ENCODE measurements at places on chromosomes 11 and 22.

DNA sequence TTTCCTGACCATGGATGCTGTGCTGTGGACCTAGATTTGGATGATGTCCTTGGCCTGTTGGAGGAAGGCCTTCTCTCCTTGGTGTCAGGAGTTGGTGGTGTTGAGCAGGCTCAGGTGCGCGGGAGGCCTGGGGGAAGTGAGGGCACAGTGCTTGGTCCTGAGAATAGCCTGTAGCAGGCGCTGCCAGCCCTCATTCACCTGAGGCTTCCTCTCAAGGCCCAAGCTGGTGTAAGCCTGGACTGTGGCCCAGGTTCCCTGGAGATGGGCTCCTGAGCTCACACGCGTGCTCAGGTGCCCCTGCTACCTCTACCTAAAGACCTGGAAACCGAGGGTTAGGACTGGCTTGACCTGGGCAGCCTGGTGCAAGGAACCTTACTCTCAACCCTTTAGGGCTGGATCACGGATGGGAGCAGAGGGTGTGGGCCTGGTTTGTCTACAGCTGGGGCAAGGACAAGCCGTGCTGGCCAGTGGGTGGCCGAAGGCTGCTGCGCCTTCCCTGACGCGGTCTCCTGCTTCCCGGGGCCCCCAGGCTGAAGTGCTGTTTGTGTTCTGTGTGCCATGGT is 7.8 kb upstream of the GRAMD4 start:
- no peak for DNase-seq

DNA sequence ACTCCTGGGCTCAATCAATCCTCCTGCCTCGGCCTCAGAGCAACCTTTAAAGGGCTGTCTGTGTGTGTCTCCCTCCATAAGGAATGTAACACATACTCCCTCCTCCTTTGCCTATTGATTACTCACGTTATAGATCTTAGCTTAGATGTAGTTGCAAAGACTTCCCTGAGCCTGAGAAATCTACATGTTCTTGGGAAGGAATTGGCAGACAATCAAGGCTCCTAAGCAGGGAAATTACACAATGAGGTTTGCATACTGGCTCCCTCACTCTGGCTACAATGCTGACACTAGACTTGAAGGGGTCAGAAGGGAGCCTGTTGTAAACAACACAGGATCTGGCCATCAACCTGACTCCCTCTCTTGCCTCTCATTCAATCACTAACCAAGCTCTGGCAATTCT is 5.2 kb upstream of the OLFML1 start:
- no peak for DNase-seq

DNA sequence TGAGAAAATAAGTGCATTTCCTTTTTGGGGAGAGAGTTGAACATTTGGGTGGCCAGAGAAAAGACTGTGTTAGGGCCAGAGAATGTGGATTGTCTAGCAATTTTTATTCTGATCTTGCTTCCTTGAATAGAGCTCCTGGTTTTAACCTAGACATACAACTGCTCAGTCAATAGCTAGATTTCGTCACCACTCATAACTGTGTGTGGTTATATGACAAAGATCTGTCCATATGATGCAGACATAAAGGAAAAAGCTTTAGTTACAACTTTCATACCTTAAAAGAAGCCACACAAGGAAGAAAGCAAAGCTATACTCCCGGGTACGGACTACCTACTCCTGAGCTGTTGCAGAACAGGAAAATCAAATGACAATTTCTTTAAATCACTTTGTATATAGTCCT is 37.2 kb downstream of the MS4A6A start:
- DNase-seq: no peak

DNA sequence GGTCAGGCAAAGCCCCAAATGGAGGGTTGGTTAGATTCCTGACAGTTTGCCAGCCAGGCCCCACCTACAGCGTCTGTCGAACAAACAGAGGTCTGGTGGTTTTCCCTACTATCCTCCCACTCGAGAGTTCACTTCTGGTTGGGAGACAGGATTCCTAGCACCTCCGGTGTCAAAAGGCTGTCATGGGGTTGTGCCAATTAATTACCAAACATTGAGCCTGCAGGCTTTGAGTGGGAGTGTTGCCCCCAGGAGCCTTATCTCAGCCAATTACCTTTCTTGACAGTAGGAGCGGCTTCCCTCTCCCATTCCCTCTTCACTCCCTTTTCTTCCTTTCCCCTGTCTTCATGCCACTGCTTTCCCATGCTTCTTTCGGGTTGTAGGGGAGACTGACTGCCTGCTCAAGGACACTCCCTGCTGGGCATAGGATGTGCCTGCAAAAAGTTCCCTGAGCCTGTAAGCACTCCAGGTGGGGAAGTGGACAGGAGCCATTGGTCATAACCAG is 4.7 kb upstream of the TTC36 start:
- no peak for DNase-seq

DNA sequence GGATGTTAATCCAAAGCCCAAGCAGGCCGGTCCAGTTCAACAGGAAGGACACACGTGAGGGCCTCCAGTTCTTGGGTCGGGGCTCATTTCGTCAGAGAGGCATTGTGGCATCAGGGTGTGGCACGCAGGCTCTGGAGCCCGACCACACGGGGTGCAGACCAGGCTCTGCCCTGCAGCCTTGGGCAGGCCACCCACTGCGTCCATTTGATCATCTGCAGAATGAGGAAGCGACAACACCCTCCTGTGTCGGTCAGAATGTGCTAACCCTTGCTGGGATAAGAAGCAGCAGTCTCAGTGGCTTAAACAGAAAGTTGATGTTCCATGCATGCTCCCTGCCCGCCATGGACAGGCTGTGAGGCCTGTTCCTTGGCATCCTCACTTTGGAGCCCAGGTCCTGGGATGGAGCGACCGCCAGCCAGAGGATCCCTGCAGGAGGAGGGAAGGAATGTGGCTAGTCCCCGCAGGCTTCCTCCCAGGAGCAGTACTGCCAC is 10.8 kb downstream of the RIBC2 start:
- DNase-seq: no peak

GRCh38 chr11:104876861-104877431 is 21.3 kb downstream of the CASP12 start:
- DNase-seq: no peak

Data from stimulated activated CD4-positive, alpha-beta T cell treated with anti-CD3 and anti-CD28 coated beads, Interleukin-12 subunit alpha, Interleukin-12 subunit beta, amount 100 ng/mL, for 48 hours (primary cell).